ENCODE measurements at places on chromosomes 4 and X.

- no peak for DNase-seq
Measured at GRCh38 chr4:3317011-3317655, 24.3 kb downstream of the RGS12 start.

DNA sequence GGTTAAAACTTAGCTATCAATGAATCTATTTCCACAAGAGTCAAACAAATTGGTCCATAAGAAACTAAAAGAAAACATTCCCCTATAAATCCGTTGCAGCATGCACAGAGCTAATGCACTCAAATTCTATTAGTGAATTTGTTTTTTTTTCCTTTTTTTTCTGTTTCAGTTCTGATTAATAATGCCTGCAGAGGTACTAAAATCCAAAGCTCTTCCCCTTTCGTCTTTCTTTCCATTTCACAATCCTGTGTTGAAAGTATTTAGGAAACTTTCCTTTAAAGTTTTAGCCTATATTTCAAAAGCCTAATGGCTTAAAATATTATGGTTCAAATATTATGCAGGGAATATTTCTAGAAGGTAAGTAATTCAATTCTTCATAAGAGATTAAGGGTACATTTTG, 45.9 kb upstream of the VEGFD start:
- no peak for DNase-seq

DNA sequence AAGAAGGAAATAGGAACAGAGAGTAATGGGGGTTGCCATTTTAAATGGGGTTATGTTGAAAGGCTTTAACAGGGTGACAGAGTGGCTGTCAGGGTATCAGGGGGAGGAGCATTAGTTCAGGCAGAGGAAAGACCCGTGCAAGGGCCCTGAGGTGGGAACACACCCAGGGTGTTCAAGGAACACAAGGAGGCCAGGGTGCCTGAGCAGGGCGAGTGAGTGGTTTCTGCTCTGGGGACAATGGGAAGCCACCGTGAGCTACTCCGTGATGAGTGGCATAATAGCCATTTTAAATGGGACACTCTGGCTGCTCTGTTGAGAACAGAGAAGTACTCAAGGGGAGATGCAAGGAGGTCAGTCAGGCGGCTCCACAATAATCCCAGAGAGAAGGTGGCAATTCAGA, 4.5 kb downstream of the EVC2 start:
- DNase-seq: no peak

DNA sequence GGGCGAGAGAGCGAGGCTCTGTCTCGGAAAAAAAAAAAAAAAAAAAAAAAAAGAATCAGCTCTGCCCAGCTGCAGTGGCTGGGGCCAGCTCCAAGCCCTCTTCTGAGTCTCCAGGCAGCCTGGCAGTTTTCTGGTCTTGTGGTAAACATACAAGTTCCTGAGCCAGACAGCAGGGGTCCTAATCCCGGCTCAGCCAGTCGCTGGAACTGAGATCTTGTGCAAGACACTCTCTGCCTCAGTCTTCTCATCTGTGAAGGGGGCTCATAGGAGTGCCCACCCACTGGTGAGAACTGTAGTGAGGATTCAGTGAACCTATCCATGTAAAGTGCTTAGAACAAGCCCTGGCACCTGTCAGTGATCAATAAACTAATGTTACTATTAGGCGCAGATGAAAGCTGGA, 41.8 kb downstream of the C4orf50 start:
- DNase-seq: no peak

GRCh38 chrX:25599061-25599460, 539.1 kb upstream of the MAGEB18 start:
- no peak for DNase-seq

- no peak for DNase-seq
Measured at GRCh38 chr4:89162496-89162895, 51.2 kb downstream of the TIGD2 start.

DNA sequence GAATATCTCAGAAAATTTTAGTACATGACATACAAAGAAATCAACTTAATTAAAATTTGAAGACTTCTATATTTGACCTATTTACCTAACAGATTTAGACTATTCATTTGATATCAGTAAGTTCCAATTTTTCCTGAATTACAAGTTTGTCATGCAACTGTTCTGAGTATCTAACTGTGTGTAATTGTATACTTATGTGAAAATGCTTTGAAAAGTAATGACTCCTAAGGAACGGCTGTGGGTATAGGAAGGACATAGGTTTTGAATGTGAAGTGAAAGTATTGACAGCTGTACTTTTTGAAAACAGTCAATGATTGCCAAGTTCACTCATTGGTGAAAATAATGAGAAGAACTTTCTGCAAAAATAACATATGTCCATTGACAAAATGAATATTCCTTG, 2.9 kb downstream of the GRIA2 start:
- no peak for DNase-seq

- DNase-seq: no peak
Measured at GRCh38 chrX:37640142-37640541, 45.4 kb upstream of the XK start.

- DNase-seq: no peak
Measured at GRCh38 chr4:138665851-138666250, 349.7 kb upstream of the NOCT start.

DNA sequence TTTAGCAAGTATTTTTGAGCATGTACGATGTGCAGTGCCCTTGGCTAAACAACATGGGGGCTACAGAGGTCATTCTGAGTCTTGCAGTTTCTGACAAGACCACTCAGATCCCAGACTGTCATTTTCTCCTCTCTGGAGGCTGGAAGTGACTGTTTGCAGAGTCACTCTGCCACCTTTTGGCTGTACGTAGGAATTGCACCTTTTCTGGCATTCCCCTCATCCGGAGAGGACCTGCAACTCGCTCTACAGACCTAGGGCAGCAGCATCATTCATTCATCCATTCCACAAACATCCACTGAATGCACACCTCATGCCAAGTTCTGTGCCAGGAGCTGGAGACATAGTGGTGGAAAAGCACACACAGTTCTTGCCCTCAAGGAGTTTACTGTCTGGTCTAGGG, 160.4 kb upstream of the GPR101 start:
- DNase-seq: peak; percentile 11

- DNase-seq: no peak
Measured at GRCh38 chr4:148375584-148375983, 66.6 kb downstream of the NR3C2 start.

DNA sequence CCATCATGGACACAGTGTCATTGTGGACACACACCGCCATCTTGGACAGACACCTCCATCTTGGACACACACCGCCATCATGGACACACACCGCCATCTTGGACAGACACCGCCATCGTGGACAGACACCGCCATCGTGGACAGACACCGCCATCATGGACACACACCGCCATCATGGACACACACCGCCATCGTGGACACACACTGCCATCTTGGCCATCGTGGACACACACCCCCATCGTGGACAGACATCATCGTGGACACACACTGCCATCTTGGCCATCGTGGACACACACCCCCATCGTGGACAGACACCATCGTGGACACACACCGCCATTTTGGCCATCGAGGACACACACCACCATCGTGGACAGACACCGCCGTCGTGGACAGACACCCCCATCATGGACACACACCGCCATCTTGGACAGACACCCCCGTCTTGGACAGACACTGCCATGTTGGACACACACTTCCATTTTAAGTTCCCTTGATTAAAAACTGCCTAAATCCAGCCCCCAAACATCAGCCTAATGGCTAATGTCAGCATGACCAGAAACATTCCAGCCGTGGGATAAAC, 9.1 kb downstream of the ASMTL start:
- no peak for DNase-seq

GRCh38 chr4:32140636-32141035, 1420.5 kb downstream of the PCDH7 start:
- peak; percentile 74 for DNase-seq

DNA sequence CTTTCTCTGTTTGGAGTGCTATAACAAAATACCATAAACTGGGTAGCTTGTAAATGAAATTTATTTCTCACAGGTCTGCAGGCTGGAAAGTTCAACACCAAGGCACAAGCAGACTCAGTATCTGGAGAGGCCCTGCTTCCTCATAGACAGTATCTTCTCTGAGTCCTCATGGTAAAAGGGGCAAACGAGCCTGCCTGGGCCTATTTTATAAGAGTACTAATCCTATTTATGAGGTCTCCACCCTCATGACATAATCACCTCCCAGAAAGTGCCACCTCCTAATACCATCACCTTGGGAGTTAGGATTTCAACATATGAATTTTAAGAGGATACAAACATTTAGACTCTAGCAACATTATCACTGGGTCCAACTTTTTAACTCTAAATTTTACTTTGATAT, 200.3 kb downstream of the STPG2 start:
- DNase-seq: no peak

DNA sequence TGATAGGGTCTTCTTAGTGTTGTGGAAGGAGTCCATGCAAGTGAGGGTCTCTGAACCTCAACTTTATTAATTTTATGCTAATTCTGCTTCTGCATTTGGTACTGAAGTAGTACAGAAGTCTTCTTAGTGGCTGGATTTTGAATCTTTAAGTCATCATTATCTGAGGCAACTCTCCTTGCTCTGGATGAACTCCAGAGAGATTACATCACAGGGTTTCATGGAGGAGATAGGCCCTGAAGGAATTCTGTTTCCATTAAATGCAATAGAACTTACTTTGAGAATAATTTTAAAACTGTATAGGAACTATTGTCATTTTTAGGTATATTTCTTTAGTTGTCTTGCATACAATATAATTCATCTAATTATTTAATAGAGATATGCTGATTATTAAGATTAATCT, 451.2 kb downstream of the FAT4 start:
- DNase-seq: no peak

DNA sequence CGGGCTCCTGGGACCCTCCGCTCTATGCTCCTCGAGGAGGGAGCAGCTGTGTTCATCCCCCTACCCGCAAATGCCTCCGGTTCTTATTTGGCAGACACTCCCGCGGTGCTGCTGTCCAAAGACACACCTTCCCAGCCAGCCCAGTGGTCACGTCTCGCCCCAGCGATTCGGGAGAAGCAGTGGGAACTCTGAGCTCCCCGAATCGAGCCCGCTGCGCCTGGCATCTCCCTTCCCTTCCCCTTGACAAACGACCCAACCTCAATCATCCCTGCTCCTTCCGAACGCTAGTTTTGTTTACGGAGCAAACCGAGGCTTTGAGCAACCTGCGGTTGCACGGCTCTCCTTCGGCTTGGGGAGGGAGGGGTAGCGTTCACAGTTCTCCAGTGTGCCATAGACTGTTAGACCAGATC, 317 bp upstream of the FRMPD4 start:
- DNase-seq: peak; percentile 28

- no peak for DNase-seq
Measured at GRCh38 chrX:130999360-130999759, 58.8 kb upstream of the ARHGAP36 start.

- DNase-seq: peak; percentile 99
Measured at GRCh38 chrX:2677764-2678163, 13.3 kb upstream of the CD99 start.

DNA sequence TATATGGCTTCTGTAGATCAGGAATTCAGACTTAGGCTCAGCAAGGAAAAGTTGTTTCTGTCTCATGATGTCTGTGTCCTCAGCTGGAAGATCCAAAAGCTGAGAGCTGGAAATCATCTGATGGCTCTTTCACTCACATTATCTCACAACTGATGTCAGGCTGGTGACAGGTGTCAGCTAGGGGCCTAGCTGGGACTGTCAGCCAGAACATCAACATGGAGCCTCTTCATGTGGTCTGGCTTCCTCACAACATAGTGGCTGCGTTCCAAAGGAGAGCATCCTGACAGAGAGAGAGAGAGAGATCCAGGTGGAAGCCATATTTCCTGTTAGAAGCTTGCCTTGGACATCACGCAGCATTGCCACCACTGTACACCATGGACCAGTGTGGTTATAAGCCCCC, 10.6 kb upstream of the INTS6L start:
- DNase-seq: no peak

DNA sequence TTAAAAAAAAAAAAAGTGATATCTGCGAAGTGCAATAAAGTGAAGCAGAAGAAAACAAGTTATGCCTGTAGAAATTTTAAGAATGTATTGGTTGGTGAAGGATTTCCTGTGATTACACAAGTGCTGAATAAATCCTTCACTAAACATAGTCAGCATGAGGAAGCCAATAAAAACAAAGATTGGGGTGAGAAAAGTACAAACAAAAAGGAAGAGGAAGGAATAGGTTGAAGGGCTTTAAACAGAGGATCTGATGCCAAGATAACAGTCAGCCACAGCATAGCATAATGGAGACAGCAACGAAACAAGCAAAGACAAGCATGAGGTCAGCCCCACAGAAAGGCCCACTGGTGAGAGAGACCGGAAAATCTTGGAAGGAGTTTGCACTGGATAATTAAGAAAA, 372.2 kb downstream of the ADAM29 start:
- DNase-seq: peak; percentile 48

DNA sequence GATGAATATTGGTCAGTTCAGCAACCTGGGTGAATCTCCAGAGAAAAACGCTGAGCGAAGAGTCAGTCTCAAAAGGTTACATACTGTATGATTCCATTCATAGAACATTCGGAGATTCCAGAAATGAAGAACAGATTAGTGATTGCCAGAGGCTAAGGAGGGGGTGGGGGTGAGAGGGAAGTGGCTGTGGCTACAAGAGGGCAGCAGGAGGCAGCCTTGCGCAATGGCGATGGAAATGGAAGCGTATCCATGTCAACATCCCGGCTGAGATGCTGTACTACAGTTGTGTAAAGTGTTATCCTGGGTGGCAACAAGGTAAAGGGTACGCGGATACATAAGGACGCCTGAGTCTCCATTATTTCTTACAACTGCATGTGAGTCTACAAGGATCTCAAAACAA, 18.0 kb downstream of the LYAR start:
- DNase-seq: no peak

- peak; percentile 61 for DNase-seq
Measured at GRCh38 chr4:121462660-121463261, 81.9 kb upstream of the QRFPR start.

DNA sequence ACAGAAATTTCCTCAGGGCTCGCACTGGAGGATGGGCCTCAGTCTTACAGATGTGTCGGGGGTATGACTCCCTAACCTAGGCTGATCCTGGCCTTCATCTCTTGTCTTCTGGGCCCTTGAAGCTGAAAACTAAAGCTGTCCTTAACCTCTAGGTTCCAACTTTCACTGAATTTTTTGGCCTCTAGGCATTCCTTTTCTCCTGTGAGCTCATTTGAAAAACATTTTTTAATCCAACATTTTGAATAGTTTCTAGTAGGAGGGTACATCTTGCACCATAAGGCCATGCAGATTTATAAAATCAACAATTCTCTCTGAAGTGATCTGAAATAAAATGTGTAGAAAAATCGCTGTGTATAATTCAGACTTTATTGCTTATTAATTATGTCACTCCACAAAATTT, 19.7 kb downstream of the RWDD4 start:
- DNase-seq: no peak
